ENCODE measurements at places on chromosomes 7 and 10. TPM values are rescaled to one million over a fixed set of nuclear protein-coding genes. Genes with fewer than 3 reads are reported as not detected.

HOXA1 gene
- total RNA-seq = 0.75 TPM

GOLGA7B gene
- total RNA-seq = 7.9 TPM

SRGN gene
- total RNA-seq = 122 TPM

VAX1 gene
- total RNA-seq = not detected

FOXP2 gene
- not detected for total RNA-seq

ENKUR gene
- total RNA-seq = not detected

TMEM176B gene
- total RNA-seq = 1.6 TPM
